ENCODE measurements at places on chromosomes 1 and 21.
A peak's percentile ranks its signal among the peaks of the same experiment; 100 is the strongest.

DNA sequence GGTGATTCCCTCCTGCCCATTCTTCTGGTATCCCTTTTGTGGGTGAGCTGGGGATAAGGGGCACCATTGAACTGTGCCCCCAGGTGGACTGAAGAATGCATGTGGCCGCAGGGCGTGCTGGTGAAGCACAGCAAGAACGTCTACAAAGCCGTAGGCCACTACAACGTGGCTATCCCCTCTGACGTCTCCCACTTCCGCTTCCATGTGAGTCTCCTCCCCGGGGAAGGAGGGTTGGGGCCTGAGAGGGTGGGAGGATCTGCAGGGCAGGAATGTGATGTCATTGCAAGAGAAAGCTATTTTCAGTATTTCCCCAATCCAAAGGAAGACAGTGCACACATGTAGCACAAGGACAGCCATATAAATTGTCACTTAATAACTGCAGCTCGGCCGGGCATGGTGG is 7.5 kb upstream of the KPNA6 start:
- DNase-seq = no peak

DNA sequence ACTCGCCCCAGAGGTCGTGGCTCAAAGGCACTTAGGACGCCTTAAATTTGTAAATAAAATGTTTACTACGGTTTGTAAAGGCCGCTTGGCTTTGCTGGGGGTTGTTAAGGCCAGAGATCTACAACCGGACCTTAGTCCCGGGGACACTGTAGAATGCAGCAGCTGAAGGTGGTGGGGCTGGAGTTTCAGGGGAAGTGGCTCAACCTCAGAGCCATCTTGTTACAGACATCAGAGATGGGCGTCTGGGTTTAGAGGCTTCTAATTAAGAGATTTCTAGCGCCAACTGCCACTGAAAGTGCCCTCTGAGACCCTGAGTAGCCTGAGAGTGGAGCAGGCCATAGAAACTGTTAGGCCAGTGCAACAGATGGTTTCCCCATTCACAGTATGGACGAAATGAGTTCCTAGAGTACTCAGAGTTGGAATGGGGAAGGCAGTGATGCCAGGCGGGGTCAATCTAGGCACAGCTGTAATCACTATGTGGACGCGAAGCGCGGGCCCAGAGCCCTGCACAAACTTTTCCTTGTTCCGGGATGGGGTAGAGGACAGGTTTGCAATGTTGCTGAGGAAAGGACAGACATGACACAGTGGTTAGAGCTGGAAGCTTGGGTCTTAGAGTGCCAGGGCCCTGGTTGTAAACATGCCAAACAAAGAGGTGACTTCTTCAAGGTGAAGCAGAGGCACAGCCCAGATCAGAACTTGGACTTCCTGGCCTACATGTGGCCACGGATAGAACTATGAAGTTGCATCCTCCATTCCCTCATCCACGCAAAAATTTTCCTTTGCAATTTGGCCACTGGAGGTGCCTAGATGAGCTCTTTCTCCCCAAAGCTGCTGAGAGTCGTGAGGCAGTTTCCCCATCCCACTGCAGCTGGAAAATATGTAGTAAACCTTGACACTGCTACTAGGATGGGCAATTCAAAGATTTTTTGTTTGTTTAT is 6.0 kb downstream of the HLX start:
- DNase-seq = no peak

GRCh38 chr1:1959840-1960479 is 40.9 kb upstream of the TMEM52 start:
- DNase-seq = peak; percentile 43

DNA sequence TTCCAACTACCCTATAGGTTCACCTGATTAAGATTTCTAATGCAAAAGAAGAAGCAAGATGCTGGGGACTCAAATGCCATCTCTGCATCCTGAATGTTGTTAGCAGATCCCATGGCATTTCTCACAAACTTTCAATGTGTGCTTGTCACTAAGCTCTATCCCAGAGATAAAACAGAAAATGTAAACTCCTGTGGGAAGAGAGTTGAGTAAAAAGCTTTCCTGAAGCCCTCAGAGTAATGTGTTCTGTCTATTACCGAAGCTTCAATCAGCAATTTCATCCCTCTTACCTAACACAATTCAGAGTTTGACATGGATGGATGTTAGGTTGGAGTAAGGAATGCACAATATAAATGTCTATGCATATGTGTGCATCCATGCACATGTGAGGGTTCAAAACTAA is 829.9 kb upstream of the PRMT6 start:
- DNase-seq = no peak

- no peak for DNase-seq
These were observed 13.7 kb upstream of the MPC2 start for GRCh38 chr1:167950569-167950968.

- no peak for DNase-seq
These were observed 2.0 kb upstream of the GJC2 start for GRCh38 chr1:228147768-228148167.

DNA sequence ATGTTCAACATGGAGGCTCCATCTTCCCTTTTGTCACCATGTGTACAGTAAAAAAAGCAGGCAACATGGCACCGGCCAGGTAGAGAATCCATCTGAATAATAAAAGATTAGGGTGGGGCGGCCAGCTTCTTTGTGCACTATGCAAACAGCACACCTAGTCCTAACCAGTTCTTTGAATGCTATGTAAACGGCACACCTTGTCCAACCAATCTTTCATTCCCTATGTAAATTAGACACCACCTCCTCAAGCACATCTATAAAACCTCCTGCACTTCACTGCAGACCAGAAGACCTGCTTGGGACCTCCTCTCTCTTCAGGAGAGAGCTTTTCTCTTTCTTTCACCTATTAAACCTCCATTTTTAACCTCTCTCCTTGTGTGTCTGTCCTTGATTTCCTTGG is 28.2 kb downstream of the TFB2M start:
- no peak for DNase-seq

DNA sequence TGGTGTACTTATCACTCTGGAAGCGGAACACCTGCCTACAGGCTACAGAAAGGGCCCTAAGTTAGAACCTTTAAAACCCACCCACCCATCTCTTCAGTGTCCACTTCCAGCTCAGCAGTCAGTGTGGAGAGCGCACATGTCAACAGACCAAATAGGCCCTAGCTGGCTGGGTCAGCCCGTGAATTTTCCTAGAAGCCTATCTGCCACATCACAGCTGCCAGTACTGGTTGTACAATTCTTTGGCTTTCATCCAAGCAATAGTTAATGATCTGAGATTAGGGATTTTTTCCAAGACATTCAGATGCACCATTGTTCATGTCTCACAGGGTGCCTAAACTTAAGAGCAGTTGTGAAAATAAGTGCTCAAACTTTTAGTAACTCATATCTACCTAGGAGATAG is 197.1 kb downstream of the KCNK2 start:
- DNase-seq = no peak

- DNase-seq = no peak
These were observed 18.8 kb downstream of the QSOX1 start for GRCh38 chr1:180173451-180173850.

DNA sequence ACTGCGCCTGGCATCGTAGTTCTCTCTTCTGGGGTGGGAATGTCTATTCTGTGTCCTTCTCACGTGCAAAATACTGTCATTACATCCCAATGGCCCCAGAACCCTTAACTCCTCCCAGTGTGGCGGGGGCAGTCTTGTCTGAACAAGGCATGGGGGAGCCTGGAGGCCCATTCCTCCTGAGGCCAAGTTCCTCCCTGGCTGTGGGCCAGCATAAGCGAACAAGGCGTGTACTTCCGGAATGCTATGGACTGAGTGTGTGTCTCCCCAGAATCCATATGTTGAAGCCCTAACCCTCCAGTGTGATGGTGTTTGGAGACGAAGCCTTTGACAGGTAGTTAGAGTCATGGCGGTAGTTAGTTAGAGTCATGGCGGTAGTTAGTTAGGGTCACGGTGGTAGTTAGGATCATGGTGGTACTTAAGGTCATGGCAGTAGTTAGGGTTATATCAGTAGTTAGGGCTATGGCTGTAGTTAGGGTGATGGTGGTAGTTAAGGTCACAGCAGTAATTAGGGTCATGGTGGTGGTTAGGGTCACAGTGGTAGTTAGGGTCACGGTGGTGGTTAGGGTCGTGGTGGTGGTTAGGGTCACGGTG is 71.0 kb downstream of the PRKCZ start:
- no peak for DNase-seq

- no peak for DNase-seq
These were observed 81.2 kb upstream of the RAVER2 start for GRCh38 chr1:64663668-64664067.

GRCh38 chr1:66168467-66168887 is 365.5 kb upstream of the SGIP1 start:
- no peak for DNase-seq

- no peak for DNase-seq
These were observed 448.5 kb upstream of the B3GALT2 start for GRCh38 chr1:193634876-193635275.

GRCh38 chr1:245079021-245079609 is 75.7 kb upstream of the KIF26B start:
- no peak for DNase-seq

- DNase-seq = no peak
These were observed 33.5 kb downstream of the ACOT7 start for GRCh38 chr1:6360117-6360496.

GRCh38 chr1:29655945-29656850 is 419.9 kb downstream of the PTPRU start:
- no peak for DNase-seq

DNA sequence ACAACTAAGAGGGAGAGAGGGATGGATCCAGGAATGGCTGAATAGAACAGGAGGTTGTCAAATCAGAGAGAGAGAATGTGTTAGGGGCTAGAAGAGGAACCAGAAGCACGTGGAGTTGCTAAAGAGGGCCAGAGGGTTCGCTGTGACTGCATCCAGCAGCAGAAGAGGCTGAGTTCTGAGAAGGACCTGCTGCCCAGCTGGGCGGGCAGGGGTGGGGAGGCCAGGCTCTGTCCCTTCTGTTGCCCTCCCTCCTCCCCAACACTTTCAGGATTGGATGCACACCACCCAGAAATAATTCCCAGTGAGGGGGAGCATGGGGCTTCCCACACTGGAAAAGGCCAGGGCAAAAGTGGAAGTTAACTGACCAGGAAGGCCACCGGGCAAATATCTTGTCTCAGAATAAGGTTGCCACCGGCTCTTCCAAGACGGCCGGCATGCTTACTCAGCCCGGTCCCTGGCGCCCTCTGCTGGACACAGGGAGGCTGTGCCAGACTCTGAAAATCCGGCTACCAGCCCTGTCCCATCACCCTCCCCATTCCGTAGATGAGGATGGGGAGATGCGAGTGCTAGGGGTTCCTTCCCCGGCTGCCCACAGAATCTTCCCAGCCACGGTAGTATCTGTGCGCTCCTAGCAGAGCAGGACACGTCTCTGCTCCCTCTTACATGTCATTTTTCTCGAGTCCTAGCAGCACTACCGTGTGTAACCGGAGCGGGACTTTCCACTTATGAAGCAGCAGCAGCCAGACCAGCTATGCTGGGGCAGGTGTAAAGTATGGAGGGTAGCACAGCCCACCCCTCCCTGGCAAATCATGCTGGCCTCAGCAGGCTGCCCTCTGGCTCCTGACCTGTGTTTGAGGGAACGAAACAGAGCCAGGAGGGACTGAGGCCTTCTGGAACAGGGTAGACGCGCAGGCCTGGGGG is 46.8 kb upstream of the A3GALT2 start:
- DNase-seq = peak; percentile 79

- DNase-seq = no peak
These were observed 211.1 kb downstream of the CAMTA1 start for GRCh38 chr1:6996371-6996770.

DNA sequence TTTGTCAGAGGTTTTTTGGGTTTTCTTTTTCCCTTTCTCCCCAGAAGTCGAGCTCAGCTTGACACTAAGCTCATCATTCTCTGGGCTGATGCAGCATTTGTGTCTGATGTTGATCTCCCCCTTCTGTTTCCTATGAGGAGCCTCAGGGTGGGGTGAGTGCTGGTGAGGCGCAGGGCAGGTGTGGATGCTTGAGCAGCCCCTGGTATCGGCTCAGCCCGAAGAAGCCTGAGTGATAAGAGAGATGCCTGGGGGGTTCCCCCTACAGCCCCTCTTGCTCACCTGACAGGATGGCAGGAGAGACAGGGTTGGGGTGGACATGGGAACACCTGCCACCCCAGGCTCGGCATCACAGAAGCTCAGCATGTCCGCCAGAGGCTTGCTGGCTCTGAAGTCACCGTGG is 239.0 kb downstream of the RHOU start:
- DNase-seq = no peak

GRCh38 chr1:226222686-226223085 is 778 bp upstream of the MIXL1 start:
- no peak for DNase-seq

- no peak for DNase-seq
These were observed 16.9 kb upstream of the RGS16 start for GRCh38 chr1:182620924-182621585.

GRCh38 chr1:50481142-50481736 is 58.0 kb upstream of the DMRTA2 start:
- no peak for DNase-seq

DNA sequence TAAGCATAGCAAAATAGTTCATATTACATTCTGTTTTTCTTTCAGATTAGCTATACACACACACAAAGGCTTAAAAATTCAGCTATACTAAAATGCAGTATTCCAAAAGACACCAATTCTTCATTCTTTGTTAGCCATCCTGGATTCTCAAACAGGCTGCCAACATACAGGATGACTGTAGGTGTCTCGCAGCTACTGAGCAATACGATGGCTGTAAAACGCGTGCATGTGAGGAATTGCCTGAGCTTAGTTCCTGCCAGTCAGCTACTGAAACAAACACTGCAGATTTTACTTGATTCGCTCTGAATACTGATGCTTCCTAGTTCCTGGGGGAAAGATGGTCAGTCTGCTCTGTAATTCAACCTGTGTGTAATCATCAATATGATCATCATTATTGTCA is 24.7 kb upstream of the HMGN1 start:
- DNase-seq = no peak

DNA sequence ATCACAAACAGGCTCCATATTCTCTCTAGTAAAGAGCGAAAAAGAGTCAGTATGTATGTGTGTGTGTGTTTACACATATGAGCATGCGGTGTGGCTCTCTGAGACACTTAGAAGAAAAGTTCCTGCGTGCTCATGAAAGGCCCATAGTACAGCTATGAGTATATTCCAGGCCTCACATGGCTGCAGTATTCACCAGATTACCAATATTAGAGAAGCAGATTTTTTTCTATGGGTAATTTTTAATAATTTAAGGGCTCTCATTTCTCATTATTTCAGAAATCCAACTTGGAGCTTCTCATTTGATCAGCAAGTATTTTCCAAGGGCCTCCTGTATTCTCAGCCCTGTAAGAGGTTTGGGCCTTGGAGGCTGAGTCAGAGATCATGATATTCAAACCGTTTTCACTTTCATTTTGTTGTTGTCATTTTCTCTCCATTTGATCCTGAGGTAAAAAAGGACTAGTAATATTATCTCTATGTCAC is 232.9 kb upstream of the SGIP1 start:
- DNase-seq = no peak

GRCh38 chr21:15744926-15745325 is 15.1 kb downstream of the USP25 start:
- DNase-seq = no peak

Measured in activated T-helper 1 cell treated with anti-CD3 and anti-CD28 coated beads, Interleukin-2, amount 50 U/mL, for 16 hours (primary cell).